ENCODE measurements at places on chromosomes 3 and 15. TPM values are rescaled to one million over a fixed set of nuclear protein-coding genes. Genes with fewer than 3 reads are reported as not detected.

GRCh38 chr3:72312339-72312738 is 527.4 kb upstream of the PROK2 start:
- H3K4me1 ChIP-seq, result peaks cover 15% of the 10 kb centered on the region
- no peak for DNase-seq
- no peak overlapping the region for H3K4me3 ChIP-seq
- H3K27me3 ChIP-seq, result no peaks in the 10 kb centered on the region
- no peaks in the 10 kb centered on the region for H3K36me3 ChIP-seq

The FBXW12 gene
- not detected for total RNA-seq

The C3orf70 gene
- 3.0 TPM for total RNA-seq

GRCh38 chr3:178381971-178382448 is 154.2 kb upstream of the KCNMB2 start:
- DNase-seq, result no peak
- H3K4me1 ChIP-seq, result peaks cover 37% of the 10 kb centered on the region
- H3K27me3 ChIP-seq, result no peaks in the 10 kb centered on the region
- no peaks in the 10 kb centered on the region for H3K36me3 ChIP-seq
- no peak overlapping the region for H3K4me3 ChIP-seq

GRCh38 chr15:71939981-71940588 is 129.7 kb downstream of the NR2E3 start:
- H3K27me3 ChIP-seq, result no peaks in the 10 kb centered on the region
- H3K4me1 ChIP-seq, result no peaks in the 10 kb centered on the region
- H3K4me3 ChIP-seq, result no peak overlapping the region
- no peak for DNase-seq

DNA sequence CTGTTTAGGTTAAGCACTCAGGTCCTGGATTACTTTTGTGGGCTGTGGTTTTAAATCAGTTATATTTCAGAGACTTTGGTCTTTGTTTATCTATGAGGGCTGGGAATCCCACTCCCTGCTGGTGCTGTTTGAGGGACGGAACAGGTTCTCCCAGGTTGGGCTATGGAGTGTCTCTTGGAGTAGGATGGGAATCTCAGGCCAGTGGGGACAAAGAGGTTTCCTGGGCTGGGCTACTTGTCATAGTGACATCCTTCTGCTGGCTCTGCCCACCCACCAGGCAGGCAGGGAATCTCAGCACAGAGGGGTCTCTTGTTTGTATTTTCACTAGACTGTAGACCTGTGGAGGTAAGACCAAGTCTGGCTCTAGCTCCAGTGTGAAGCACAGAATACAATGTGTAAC is 47.2 kb upstream of the UBE3A start:
- H3K27me3 ChIP-seq, result no peaks in the 10 kb centered on the region
- DNase-seq, result no peak
- no peak overlapping the region for H3K4me3 ChIP-seq
- no peaks in the 10 kb centered on the region for H3K4me1 ChIP-seq
- H3K36me3 ChIP-seq, result no peaks in the 10 kb centered on the region
- no peak overlapping the region for H3K27ac ChIP-seq

Measured in lung (tissue), 17 donors.